Hematopoietic multipotent progenitor cell treated with erythropoietin and hydrocortisone succinate and interleukin-3 and kit ligand, for 6 days (in vitro differentiated cells): ENCODE measurements at places on chromosomes 5 and 9.

- peak; percentile 73 for DNase-seq
Observed at GRCh38 chr5:173664154-173664526, 47.7 kb upstream of the BOD1 start.

GRCh38 chr5:67030289-67031056, 166.1 kb downstream of the CD180 start:
- peak; percentile 28 for DNase-seq

DNA sequence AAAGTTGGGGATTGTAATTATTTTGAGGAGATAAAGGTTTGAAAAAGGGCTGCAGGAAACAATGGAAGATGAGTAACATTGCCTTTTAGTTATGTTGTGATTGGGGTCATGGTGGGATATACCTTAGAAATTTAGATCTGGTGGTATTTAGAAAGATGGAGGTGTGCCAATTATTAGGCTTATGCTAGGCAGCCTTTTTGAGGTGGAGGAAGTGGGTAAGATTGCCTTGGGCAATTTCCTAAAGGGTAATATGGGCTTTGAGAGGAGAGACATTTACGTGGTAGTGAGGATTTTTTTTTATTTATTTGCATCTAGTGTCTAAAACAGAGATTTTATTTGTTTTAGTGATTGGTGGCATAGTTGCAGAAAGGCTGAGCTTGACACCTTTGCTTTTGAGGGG, 10.5 kb downstream of the HSPA4 start:
- peak; percentile 60 for DNase-seq

- no peak for DNase-seq
Observed at GRCh38 chr9:18357321-18357720, 116.6 kb upstream of the ADAMTSL1 start.

GRCh38 chr5:74598731-74599130, 41.8 kb downstream of the ENC1 start:
- DNase-seq = no peak

DNA sequence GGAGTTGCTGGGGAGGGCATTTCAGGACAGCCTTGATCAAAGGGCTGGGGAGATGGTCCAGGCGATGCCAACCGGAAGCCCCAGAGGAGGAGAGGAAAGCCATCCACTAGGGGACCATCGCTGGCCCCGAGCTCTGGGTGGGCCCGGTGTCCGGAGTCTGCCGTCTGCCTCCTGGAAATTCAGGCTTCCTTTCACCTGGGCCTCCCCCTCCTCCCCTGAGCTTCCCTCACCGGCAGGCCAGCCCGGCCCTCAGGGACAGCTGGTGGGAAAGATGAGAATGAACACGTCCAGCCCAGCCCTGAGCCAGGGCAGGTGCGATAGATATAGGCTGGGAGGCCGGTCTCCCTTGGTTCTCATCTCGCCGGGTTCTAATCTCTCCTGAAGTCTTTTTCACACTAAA, 17.2 kb downstream of the IRX4 start:
- DNase-seq = no peak

DNA sequence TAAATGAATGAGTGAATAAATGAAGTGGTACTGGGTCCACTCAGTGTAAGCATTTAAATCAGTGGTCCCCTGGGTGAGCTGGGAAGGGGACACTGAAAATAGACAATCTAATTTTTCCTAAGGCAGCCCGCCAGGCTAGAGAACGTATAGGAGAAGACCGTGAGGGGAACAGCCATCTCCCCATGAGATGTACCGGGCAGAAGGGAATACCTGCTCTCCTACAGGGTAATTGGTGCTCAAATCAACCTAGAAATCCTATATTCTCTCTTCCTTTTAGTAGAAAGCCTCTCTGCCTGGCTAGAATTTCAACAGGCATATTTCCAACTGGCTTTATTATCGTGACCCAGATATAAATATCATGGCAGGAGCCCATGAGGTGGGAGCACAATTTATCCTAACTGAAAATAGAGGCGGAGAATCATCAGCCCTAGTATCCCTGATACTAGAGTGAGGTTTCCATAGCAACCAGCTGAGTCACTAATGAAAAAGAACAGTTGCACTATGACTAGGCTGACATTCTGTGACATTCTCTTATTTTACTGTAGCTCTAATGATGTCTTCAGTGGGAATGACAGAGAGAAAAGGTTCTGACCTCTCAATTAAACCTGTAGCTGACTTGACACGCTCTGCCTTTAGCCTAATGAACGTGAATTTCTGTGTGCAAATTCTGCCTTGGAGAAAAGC, 96.5 kb upstream of the CAST start:
- peak; percentile 35 for DNase-seq

GRCh38 chr5:124661317-124662141, 84.9 kb downstream of the ZNF608 start:
- no peak for DNase-seq

- no peak for DNase-seq
Observed at GRCh38 chr9:108259917-108260675, 595.7 kb downstream of the ACTL7B start.

- DNase-seq = peak; percentile 91
Observed at GRCh38 chr9:135992486-135993408, 31.6 kb upstream of the UBAC1 start.
